Ovary (tissue), 10 donors: ENCODE measurements at places on chromosomes 4 and X. TPM values are rescaled to one million over a fixed set of nuclear protein-coding genes. Genes with fewer than 3 reads are reported as not detected.
A peak's percentile ranks its signal among the peaks of the same experiment; 100 is the strongest.

GRCh38 chr4:145045180-145045579 lies 52.8 kb downstream of the ANAPC10 start:
- no peak for DNase-seq

The ATXN3L gene
- not detected for total RNA-seq

DNA sequence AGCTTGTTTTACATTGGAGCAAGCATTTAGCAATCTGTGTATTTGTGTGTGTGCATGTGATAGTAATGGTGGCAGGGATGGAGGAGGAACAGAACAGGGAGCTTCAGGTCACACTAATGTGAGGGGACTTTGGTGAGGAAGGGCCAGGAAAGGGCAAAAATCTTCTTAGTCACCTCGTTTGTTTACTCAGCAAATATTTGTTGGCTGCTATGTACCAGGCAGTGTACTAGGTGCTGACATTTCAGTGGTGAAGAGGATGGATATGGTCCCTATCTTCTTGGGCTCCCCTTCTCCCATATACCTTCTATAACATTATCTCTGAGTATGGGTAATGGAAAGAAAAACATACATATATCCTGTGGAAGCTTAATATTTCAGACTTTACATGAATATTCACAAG lies 48.5 kb upstream of the HDAC8 start:
- no peak for DNase-seq

GRCh38 chr4:153260553-153261300 lies 56.5 kb downstream of the TRIM2 start:
- DNase-seq: no peak

DNA sequence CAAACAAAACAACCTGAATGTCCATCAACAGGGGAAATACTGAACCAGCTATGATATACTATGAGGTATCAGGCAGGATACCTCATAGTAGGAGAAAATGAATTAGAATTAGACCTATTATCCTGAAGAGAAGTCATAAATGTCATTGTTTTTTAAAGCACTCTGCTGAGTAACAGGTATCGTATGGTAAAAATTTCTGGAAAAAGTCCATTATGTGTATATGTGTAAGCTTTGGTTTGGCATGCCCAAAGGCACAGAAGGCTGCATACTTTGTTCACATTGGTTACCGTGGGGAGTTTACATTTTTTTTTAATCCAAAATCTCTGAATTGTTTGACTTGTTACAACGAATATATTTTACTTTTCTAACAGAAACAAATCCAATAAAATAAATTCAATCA lies 70.5 kb downstream of the RPS3A start:
- no peak for DNase-seq

GRCh38 chrX:97405031-97405660 lies 521.4 kb downstream of the RPA4 start:
- no peak for DNase-seq

The XAGE2 gene
- total RNA-seq: not detected

- DNase-seq: no peak
Measured at GRCh38 chr4:37903901-37904300, 13.0 kb downstream of the TBC1D1 start.

DNA sequence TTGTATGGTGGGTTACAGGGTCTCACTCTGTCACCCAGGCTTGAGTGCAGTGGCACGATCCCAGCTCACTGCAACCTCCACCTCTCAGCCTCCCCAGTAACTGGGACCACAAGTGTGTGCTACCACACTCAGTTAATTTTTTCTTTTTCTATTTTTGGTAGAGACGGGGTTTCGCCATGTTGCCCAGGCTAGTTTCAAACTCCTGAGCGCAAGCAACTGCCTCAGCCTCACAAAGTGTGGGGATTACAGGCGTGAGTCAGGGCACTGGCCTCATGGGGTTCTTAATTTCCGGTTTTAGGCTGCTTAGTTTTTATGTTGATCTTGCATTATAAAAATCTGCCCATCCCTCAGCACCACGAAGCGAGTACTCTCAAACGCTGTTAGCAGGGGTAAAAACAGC lies 6.7 kb downstream of the BCAP31 start:
- DNase-seq: no peak

DNA sequence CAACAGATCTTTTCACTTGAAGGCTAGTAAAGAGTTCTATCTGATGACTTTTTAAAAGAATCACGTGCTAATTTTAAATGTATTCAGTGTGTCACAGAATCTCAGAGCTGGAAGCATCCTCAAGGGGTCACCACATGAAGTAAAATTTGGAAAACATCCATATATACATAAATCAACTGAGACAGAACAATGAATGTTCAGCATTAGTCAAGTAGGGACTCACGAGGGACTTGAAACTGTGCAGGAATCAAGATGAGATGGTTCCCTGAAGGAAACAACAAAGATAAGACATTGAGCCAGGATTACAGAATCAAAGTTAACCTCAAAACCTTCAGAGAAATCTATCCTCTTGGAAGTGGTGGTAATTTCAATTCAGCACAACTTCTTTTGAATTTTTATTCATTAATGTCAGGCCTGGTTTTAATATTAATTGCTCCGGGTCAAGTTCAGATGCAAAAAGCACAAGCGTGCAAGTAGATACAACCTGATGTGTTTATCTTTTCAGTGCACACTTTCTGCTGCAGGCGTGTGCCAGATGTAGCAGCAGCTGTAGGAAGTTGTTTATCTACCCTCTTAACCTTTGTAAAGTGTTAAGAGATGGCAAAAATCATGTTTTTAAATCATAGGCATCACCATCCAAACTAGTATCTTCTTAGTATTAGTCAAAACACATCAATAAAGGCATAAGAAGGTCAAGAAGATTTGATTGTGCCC lies 87.7 kb upstream of the SRD5A3 start:
- DNase-seq: no peak

The CDKN2AIP gene
- 18.7 TPM for total RNA-seq

The STAP1 gene
- total RNA-seq: not detected

GRCh38 chr4:42306221-42307109 lies 90.8 kb upstream of the SHISA3 start:
- DNase-seq: no peak

GRCh38 chr4:995311-996026 lies 2.3 kb upstream of the SLC26A1 start:
- DNase-seq: no peak

- DNase-seq: no peak
Measured at GRCh38 chrX:11597479-11597878, 68.2 kb downstream of the ARHGAP6 start.

DNA sequence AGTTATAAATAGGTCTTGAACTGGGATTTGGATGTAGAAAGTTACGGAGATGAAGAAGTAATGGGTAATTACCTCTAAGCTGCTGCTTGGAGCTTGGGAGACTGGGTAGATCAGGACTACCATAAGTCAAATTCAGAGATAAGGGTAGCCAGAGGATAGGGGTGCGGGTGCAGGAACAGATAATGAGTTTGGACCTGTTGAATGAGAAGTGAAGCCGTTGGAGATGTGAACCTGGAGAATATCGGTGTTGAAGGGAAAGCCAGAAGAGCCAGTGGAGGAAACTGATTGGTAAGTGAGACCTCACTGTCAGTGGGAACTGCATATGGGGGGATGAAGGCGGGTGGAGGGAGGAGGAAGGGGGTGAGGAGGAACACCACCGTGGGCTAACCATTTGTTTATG lies 618 bp upstream of the FOXO4 start:
- DNase-seq: no peak

DNA sequence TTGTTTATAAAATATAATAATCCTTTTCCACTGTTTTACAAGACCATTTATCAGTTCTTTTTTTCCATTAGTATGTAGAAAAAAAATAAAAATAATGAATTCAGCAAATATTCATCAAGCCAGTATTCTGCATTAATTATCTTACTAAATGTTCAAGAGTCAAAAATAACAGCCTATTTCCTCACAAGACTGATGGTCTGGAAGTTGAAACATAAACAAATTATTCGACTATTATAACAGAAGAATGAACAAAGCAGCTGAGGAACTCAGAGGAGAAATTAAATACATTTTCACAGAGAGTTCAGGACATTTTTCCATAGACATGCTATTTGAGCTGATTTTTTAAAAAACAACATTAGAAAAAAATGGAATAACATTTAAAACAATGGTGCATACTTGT lies 2594.8 kb downstream of the ARAP2 start:
- no peak for DNase-seq

The SUPT20HL1 gene
- total RNA-seq: 0.11 TPM

- DNase-seq: peak; percentile 9
Measured at GRCh38 chrX:132480581-132481203, 8.1 kb downstream of the MBNL3 start.

The KDR gene
- total RNA-seq: 13.9 TPM

The ARMCX1 gene
- 48.0 TPM for total RNA-seq

The ZNF141 gene
- 40.4 TPM for total RNA-seq

DNA sequence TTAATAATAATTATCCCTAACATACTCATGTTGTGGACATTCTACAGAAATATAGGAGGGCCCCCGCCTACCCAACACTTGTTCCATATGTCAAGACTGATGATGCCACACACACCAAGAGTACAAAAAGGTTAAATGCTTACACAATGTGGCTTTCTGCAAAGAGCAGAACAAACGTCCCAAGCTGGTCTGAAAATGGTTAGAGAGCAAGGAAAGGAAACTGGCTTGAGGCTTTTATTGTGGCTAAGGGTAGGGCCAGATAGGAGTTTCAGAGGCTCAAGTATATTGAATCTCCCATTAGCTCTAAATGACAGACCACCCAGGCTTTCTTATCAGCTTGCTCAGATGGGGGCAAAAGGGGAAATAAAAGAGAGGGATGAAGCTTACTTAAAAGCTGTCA lies 134.1 kb upstream of the C1QTNF7 start:
- no peak for DNase-seq

The BEND2 gene
- not detected for total RNA-seq

DNA sequence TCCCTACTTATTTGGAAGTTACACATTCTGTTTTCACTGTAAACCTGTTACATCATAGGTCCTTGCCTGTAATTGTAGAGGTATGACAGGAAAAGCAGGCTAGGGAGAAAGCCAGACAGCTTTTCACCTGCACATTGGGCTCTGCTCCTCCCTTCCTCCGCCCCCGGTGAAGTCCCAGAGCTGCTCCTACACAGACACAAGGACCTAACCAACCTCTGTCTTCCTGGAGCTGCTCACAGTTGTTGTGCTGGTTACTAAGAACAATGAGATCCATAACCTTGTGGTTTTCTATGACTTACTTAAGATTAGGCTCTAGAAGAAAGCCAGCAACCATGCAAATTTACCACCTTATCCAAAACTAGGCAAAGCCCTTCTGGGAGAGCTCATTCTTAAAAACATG lies 40.0 kb downstream of the MOSPD2 start:
- DNase-seq: no peak
